CD4-positive, alpha-beta T cell treated with Interleukin-17A for 1 hour (primary cell): ENCODE measurements at places on chromosomes 1 and 21.
A peak's percentile ranks its signal among the peaks of the same experiment; 100 is the strongest.

DNA sequence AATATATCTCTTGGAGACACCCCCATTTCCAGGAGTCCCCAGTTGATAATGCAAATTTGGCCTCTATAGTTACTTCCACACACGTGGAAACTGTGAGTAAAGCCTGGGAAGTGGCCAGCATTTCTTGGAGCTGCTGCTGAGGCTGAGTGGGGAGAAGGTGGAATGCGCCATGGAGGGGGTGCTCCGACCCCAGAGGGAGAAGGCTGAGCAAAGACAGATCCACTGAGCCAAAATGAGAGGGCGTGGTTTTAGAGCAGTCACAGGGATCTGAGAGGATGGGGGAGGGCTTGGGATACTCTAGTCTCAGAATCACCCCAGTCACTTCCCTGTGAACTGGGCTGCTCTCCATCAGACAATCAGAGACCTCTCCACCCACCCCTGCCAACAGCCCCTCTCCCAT is 38.7 kb downstream of the TRIM62 start:
- DNase-seq = no peak

GRCh38 chr1:78790174-78790573 is 140.5 kb downstream of the IFI44 start:
- no peak for DNase-seq

DNA sequence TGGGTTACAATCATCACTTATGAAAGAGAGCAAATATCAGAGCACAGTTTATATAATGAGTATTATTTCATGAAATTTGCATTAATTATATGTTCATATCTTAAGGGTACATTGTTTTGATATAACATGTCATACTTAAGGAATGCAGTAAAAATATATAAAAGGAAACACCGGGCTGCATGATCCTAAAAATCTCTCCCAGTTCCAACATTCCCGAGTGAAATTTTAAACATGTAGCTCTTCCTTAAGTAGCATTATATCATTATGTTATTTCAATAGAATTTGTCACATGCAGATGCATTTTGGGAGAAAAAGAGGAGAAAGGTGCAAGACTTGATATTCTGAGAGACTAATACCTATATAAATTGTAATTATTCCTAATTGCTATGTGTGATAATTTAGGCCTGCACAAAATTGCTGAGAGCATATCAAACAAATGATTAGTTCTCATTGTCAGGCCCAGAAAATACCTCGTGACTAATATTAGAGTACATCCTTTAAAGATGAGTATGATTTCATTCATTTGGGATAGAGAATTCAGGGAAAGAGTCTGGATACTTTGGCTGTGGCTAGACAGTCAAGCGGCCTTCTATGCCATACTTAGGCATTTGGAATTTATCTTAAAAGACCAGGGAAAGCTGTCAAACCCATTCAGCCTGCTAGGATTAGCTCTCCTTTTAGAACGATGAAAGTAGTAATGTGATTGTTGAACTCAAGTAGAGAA is 86.8 kb downstream of the ADGRL2 start:
- no peak for DNase-seq

DNA sequence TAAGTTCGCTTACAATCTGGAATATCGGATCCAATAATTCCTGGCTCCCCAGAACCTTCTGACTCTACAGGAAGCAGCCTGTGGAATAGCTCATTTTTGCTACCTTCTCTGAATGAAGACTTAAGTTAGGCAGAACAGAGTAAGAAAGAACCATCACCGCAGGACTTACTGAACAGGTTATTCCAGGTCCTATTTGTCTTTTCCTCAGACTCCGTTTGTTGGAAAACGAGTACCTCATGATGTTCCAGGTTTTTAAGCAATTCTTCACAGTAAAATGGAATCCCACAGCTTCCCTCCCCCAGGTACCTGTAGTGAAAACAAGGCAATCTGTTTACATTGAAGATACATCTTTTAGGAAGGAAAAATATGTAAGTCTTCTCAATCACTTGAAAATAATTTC is 59.8 kb downstream of the ADCY10 start:
- no peak for DNase-seq

DNA sequence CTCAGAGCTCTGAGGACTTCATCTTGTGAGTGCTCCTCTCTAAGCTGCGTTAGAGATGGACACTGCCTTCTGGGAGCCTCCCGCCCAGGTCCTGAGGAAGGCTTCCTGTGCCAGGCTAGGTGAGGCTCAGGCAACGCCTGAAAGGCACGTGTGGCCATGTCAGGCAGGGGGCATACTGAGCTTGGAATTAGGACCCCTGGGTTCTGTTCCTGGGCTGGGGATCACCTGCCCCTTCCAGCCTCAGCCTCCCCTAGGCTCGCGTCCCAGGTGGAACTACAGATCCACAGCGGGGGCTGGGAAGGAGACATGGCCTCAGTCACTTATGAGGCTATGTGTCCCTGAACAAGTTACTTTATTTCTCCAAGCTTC is 10.0 kb upstream of the ASCL5 start:
- no peak for DNase-seq

- no peak for DNase-seq
These were observed 62.2 kb downstream of the PSMG1 start for GRCh38 chr21:39120876-39121599.

DNA sequence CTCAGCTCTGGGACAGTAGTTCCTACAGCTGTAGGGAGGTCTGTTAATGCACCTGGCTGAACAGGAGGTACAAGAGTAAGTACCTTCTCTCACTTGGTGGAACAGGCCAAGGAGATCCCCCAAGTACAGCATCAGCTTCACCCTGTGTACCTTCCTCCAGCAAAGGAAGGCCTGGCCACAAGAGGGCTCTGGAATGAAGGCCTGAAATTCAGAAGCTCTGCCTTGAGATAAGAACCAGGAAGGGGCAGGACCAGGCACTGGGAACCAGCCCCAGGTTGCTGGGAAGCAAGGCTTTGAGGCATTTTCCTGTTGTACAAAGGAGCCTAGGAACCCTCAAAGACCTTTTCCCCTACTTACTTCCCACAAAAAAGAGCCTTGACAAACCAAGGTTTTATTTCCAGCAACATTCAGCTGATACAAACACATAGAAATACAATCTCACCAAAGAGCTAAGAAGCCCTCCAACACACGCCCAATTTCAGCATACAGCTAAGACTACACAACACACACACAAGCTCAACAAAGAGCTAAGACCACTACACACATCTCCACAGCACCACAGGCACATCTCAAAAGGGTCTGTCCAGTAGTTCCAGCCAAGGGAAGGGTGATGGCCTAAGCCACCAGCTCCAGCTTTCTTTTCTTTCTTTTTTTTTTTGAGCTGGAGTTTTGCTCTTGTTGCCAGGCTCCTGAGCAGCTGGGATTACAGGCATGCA is 23.5 kb downstream of the F11R start:
- peak; percentile 61 for DNase-seq

- DNase-seq = no peak
These were observed 45.2 kb downstream of the C8B start for GRCh38 chr1:56920591-56921001.

DNA sequence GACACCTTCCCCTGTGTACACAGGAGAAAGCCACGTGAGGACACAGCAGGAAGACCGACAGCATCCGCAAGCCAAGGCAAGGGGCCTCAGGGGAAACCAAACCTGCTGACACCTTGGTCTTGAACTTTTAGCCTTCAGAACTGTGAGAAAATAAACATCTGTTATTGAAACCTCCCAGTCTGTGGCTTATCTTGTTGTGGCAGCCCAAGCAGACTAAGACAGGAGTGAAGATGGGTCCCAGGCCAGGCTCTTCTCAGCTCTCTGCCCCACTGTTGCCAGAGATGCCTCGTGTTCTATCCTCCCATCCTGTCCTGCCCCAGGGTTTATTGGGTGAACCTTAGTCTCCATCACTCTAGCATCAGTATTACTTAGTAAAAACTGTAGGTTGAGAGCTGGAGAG is 236.3 kb downstream of the MATN1 start:
- no peak for DNase-seq

DNA sequence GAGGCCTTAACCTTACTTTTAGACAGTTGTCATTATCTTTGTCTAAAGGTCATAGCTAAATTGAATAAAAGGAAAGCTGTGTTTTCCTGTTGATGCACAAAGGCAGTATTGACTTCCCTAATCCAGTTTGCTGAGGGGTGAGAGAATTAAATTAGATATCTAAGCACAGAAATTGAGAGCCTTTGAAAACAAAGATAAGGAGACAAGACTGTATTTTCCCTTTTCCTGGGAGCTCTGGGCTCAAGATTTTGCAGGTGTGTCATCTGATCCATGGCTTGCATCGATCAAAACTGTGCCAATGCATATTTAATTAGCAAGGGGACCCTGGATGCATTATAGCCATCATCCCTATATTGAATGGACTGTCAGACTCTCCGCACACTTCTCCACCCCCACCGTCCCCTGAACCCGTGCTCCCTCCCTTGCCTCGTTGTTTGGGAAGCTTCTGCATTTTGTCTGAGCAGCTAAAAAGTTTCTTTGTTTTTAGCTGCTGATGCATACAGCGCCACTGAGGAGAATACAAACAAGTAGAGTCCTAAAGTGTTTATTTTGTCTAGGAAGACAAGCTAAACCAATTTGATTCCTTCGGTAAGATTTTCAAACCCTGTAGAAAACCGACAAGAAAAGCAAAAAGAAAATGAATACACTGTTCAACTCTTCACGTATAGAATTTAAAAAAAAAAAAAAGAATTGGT is 186.3 kb downstream of the NFIA start:
- no peak for DNase-seq

- no peak for DNase-seq
These were observed 71.3 kb upstream of the PRDX6 start for GRCh38 chr1:173405834-173406233.

- no peak for DNase-seq
These were observed 223.2 kb downstream of the TNR start for GRCh38 chr1:175520186-175520585.

GRCh38 chr21:37337831-37338230 is 28.7 kb upstream of the DYRK1A start:
- DNase-seq = no peak

GRCh38 chr1:185432948-185433347 is 115.9 kb upstream of the IVNS1ABP start:
- DNase-seq = no peak

GRCh38 chr1:181135437-181135731 is 46.9 kb downstream of the IER5 start:
- DNase-seq = peak; percentile 34

DNA sequence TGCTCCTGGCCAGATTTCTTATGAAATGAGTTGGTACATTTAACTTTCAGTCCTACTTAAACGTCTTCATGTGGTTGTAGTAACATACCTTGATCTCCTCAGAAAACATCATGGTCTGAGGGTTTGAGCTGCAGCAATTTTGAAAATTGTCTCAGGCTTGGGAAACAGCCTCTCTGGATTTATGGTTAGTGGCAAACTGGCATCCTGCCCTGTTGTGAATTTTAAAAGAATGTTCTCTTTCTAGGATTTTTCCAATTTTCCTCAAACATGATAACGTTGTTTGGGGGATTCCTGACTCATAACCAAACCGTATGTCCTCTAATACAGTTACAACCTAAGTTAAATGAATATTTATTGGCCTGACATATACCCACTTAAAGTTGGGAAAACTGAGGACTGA is 624.4 kb downstream of the LMO4 start:
- DNase-seq = no peak

- DNase-seq = no peak
These were observed 42.2 kb downstream of the H3-3A start for GRCh38 chr1:226104671-226105121.

GRCh38 chr1:19478322-19478721 is 7.0 kb downstream of the CAPZB start:
- DNase-seq = no peak
